ENCODE measurements at places on chromosomes 12 and 14. TPM values are rescaled to one million over a fixed set of nuclear protein-coding genes. Genes with fewer than 3 reads are reported as not detected.

The HOXC13 gene
- 31.2 TPM for total RNA-seq

- no peak for DNase-seq
These were observed 198.9 kb upstream of the SLC16A7 start for GRCh38 chr12:59396919-59397318.

- DNase-seq = no peak
These were observed 226.3 kb upstream of the GRIP1 start for GRCh38 chr12:66905201-66905600.

The RPL6 gene
- total RNA-seq = 1,298 TPM

DNA sequence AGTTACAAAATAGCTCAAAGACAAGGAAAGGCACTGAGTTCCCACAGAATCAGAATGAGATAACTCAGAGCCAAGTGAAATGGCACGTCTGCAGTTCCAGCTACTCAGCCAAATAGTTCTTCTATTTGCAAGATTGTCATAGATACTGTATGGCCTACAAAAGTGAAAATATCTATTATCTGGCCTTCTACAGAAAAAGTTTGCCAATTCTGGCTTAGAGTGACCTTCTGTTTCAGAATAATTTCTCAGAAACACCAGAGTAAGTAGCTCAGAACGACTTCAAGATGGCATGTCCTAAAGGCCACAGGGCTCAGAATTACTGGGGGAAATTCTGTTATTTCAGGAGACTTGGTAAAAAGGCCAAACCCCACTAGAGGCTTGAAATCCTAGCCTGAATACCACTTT lies 10.7 kb upstream of the RTRAF start:
- no peak for DNase-seq

GRCh38 chr14:86179980-86180379 lies 650.0 kb downstream of the FLRT2 start:
- DNase-seq = no peak

GRCh38 chr12:110913119-110914056 lies 7.0 kb downstream of the MYL2 start:
- no peak for DNase-seq

The HRK gene
- total RNA-seq = not detected

- DNase-seq = no peak
These were observed 98.8 kb upstream of the LMNTD1 start for GRCh38 chr12:25651931-25652330.

The TMPRSS12 gene
- not detected for total RNA-seq

The FITM1 gene
- not detected for total RNA-seq

The KLRF1 gene
- total RNA-seq = 0.98 TPM
